GM12892 (cell line): ENCODE measurements at places on chromosomes 5 and 9.

- no peak for DNase-seq
Observed at GRCh38 chr5:84255315-84255714, 129.4 kb downstream of the EDIL3 start.

DNA sequence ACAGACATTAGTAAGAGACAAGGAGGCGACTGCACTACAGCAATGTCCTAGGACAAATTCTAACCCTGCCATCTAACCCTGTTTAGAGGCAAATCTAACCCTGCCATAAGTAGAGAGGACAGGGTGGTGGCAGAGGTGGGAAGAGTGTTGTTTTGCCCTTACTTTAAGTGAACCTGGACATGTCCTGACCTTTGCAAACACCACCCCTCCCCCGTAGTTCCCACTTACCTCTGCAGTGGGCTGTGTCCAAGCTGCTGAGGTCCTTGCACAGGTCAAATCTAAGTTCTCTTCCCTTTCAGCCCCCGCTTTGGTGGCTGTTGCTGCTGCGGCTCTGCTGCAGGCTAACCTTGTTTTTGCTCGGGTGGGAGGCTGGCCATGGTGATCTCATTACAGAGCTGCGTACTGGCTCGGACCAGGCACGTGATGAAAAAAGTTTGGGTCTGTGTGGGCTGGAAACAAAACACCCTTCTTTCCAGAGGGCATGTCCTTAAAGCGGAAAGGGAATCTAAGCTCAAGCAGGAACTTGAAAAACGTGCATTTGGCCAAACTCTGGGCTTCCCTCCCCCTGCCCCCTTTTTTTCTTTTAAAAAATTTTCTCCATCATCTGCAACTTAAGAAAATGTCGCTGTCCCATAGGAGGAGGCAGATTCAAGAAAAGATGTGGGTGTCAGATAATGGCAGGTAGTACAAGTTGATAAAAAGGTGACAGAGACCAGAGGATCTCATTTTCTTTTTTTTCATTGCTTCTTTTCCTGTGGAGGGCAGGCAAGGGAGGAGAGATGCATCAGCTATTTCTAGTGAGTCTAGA lies at the start of gene FAXDC2:
Gene FAXDC2, minus strand, starts transcription at position 349 of the 808 bp plus-strand sequence. CDS start 12,425 bp downstream, outside the sequence.
- no peak for DNase-seq

DNA sequence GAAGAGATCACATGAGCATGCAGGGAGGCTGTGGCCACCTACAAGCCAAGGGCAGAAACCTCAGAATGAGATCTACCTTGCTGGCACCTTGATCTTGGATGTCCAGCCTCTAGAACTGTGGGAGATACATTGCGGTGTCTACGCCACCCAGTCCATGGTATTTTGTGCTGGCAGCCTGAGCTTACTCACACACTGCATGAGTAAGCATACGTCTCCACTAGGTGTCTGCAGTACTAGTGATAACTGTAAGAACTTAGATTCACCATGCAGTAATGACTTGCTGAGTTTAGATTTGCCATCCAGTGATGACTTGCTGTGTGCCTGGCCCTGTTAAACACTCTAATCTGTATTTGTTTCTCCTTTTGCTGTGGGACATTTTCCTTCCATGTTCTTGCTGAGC lies 417.7 kb downstream of the GADD45G start:
- DNase-seq: no peak

GRCh38 chr5:38607930-38608564 lies 51.6 kb upstream of the LIFR start:
- DNase-seq: no peak

- DNase-seq: no peak
Observed at GRCh38 chr5:5011151-5011550, 129.0 kb upstream of the ADAMTS16 start.

DNA sequence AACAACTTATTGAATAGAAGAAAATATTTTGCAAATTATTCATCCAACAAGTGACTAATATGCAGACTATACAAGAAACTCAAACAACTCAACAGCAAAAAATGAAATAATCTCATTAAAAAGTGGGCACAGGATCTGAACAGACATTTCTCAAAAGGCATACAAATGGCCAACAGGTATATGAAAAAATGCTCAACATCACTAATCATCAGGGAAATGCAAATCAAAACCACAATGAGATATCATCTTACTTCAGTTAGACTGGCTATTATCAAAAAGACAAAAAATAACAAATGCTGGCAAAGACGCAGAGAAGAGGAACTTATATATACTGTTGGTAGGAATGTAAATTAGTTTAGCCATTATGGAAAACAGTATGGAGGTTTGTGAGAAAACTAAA lies 1.8 kb upstream of the AMACR start:
- no peak for DNase-seq

- DNase-seq: no peak
Observed at GRCh38 chr5:153504726-153505125, 14.3 kb downstream of the GRIA1 start.

DNA sequence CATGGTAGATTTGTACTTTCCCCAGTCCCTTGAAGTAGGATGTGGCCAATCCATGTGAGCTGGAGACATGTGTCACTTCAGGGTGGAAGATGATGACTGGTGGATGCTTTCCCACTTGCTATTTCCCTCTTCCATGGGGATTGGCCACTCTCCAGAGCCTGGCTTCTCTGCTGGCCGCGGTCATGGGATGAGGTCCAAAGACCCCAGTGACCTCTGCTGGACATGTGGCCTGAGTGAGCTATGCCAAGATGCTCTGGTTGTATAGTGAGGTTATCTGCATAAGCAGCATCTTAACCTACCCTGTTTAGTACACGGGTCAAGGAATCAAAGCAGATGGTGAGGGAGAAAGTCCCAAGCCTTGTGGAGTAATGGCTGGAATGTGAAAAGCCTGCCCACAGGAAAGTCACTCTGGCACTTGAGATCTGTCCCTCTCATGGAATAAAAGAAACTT lies 47.1 kb downstream of the SH3PXD2B start:
- no peak for DNase-seq

GRCh38 chr5:93158841-93159240 lies 422.2 kb downstream of the NR2F1-AS1 start:
- no peak for DNase-seq
